ENCODE measurements at places on chromosomes 2 and 18.

- no peak for DNase-seq
These were observed 39.8 kb upstream of the PCBP1 start for GRCh38 chr2:70047451-70047850.

DNA sequence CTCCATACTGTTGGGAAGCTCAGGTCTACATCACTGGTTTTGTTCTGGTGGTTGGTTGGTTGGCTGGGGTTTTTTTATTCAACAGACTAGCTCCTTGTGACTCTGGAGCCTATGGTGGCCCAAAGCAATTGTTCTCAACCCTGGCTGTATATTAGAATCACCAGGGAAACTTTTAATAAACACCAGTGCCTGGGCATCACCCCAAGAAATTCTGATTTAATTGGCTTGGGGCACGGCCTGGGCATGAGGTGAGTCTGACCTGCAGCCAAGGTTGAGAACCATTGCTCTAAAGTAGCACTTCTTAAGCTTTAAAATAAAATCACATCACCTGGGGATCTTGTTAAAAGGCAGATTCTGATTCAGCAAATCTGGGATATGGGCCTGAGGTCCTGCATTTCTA is 184.1 kb downstream of the C1D start:
- DNase-seq, result no peak

- DNase-seq, result no peak
These were observed 16.2 kb downstream of the SLC25A52 start for GRCh38 chr18:31744321-31745067.

- no peak for DNase-seq
These were observed 454.0 kb downstream of the NBAS start for GRCh38 chr2:15107137-15107536.

- DNase-seq, result no peak
These were observed 55.7 kb upstream of the SLC39A10 start for GRCh38 chr2:195601361-195601760.

Measured in NCI-H748 treated with DMSO at 0.1 percent for 48 hours (cell line).